ENCODE measurements at places on chromosomes 5 and 9. TPM values are rescaled to one million over a fixed set of nuclear protein-coding genes. Genes with fewer than 3 reads are reported as not detected.

The CDKN2B gene
- total RNA-seq, result 29.2 TPM

The STKLD1 gene
- total RNA-seq, result under 0.01 TPM

The HAVCR2 gene
- total RNA-seq, result 0.53 TPM

The LCN15 gene
- not detected for total RNA-seq

DNA sequence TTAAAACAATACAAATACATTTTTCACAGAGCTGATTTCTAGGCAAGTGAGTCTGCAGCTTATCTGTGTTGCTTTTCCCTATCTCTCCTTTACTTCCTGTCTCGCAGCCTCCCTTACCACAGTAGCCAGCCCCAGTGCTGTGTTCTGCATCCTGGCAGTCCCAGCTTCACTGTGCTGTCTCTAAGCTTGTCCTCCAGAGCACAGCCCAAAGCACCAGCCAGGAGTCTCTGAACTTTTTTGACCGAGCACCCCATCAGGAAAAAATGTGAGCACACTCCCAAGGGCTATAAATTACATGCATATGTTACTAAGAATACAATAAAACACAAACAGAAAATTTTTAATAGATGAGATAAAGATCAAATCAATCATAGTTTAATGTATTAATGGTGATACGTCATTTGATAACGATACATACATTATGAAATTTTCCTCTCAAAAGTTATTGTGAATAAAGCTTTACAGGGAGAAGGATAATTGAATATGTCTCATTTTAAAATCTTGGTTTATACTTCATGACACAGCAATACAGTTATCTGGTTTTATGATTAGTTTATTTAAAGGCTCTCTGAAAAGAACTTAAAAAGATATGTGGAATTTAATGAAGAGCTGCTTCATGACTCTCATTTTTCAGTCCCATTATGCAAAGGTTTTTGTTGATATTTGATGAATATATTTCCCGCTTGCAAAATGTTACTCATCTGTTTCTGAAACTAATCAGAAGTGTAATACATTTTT is 7.3 kb upstream of the RHOBTB3 start:
- DNase-seq, result no peak

DNA sequence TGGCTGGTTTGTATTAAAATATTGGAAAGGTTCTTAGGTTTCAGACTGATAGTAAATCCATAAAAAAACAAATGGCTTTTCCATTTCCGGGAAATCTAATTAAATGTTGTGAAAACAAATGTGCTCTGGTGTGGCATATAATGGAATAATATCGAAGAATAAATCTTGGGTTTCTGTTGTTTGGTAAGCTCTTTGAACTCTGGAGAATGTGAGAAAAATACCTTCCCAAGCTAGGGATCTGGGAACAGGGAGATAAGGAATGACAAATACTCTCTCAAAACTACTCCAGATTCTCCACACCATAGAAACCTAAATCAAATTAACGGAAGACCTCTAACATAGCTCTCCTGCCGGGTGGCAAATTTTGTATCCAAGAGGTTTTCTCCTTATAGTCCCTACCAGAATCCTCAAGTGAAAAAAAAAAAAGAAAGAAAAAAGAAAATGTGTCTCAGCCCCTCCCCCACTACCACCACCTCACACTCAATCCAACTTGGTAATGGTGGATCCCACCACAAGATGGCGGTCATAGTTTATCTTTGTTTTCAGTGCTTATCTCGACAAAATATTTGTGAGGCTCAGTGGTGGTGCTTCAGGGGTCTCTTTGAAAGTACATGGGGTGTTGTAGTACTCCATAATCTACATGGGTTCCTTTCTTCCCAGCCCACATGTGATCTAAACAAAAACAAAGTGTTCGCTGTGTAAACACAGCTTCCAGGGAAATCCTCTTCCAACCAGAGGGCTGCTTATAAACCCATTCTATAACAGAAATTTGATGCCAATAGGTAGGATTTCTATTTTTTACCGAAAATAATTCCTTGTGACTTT is 54.5 kb upstream of the FST start:
- no peak for DNase-seq

The HTR4 gene
- total RNA-seq, result not detected

The PCDHGC5 gene
- 0.77 TPM for total RNA-seq

Data from bronchial epithelial cell (primary cell).